Prostate gland (tissue), 2 donors: ENCODE measurements at places on chromosomes 12 and 14.
A peak's percentile ranks its signal among the peaks of the same experiment; 100 is the strongest.

- DNase-seq: no peak
These were observed 32.2 kb upstream of the MDM1 start for GRCh38 chr12:68364328-68364727.

DNA sequence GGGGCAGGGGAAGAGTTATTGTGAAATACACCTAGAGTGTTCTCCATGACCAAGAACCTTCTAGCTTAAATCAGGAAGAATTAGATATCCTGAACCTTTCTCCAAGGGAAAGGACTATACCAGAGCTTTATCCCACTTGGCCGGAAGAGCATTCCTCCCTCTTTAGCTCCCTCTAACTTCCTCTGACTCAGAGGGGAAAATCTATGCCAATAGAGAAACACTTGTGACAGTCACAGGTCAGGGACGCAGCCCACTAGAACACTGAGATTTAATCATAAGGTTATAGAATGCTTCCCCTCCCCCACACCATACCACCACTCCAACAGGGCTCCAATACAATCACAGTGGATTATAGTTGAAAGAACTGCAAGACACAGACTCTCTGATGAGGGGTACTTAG is 55.4 kb upstream of the RFX4 start:
- DNase-seq: no peak

DNA sequence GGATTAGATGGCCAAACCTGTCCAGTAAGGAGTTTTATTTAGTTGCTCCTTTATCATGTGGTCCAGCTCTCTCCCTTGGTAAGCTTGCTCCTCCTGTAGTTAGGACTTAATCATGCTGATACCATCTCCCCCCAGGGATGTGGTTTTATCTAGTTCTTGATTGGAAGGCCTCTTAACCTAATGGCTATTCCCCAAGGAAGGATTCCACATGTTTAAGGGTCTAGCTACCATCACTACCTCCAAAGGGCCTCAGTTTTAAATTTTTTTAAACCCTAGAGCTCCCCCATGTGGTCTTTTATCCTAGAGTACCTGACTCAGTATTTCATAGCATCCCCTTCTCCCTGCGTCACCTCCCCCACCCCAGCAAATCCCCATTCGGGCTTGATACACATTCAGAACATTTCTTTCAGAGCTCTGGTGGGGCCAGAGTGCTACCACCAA is 22.5 kb downstream of the MAP3K12 start:
- DNase-seq: no peak

DNA sequence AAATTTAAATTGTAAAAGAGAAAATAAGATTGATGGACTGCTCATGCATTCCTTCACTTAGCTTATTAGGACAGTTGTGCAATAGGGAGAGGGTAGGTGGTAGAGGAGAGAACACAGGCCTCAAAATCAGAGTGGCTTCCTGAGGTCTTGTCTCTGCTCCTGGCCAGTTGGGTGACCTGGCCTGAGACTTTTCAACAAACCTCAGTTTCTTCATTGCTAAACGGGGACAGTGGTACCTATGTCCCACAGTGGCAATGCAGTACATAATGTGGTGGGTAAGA is 2.6 kb downstream of the MAP3K12 start:
- DNase-seq: no peak

- DNase-seq: no peak
These were observed 29.5 kb upstream of the MSRB3 start for GRCh38 chr12:65248656-65249633.

- DNase-seq: no peak
These were observed 436 bp downstream of the ASB2 start for GRCh38 chr14:93975791-93976476.

DNA sequence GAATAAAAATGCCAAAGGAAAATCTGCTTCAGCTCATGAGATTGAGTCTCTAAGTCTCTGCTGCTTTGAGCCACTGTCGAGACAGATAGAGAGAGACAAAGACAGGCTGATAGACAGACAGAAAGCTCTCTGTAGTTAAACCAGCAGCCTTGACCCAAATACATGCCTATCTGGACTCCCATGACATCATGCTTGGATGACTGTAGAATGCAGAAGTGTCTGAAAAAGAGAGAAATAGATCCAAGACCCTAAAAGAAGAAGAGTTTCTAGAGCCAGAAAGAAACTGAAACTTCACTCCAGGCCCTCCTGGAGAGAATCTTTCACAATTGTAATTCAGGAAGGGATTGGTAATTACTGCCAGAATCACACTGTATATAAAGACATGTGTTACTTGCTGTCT is 122.6 kb upstream of the PLXNC1 start:
- DNase-seq: no peak

DNA sequence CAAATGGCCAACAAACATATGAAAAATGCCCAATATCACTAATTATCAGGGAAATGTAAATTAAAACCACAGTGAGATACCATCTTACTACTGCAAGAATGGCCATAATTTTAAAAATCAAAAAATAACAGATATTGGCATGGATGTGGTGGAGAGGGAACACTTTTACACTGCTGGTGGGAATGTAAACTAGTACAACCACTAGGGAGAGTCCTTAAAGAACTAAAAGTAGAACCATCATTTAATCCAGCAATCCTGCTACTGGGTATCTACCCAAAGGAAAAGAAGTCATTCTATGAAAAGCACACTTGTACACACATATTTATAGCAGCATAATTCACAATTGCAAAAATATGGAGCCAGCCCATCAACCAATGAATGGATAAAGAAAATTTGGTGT is 459.7 kb downstream of the GXYLT1 start:
- no peak for DNase-seq

- DNase-seq: no peak
These were observed 19.8 kb downstream of the VASH1 start for GRCh38 chr14:76780875-76781647.

DNA sequence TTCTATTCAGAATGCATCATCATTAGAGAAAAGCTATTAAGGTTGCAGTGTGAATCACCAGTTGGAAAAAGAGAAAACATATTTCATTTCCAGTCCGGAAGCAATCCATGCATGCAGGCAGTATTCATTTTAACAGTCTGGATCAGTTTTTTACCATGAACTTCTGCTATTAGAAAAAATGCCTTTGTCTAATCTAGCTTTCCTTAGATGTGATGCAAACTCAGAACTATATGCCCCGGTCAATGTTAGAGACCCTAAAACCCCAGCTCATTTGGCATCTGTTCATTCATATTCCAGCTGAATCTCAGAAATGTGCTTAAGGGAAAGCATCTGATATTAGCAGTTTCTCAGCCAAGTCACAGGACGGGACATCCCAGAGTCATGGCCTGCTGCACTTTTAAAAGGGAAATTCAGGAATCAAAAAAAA is 8.5 kb downstream of the IRAK3 start:
- no peak for DNase-seq

- no peak for DNase-seq
These were observed 29.5 kb upstream of the APOLD1 start for GRCh38 chr12:12755923-12756322.

GRCh38 chr14:31387091-31387490 is 33.3 kb downstream of the HEATR5A start:
- no peak for DNase-seq

- DNase-seq: no peak
These were observed 101.1 kb upstream of the PLEKHG7 start for GRCh38 chr12:92601680-92602079.

- DNase-seq: no peak
These were observed 596.0 kb downstream of the SLC16A7 start for GRCh38 chr12:60191676-60192359.

DNA sequence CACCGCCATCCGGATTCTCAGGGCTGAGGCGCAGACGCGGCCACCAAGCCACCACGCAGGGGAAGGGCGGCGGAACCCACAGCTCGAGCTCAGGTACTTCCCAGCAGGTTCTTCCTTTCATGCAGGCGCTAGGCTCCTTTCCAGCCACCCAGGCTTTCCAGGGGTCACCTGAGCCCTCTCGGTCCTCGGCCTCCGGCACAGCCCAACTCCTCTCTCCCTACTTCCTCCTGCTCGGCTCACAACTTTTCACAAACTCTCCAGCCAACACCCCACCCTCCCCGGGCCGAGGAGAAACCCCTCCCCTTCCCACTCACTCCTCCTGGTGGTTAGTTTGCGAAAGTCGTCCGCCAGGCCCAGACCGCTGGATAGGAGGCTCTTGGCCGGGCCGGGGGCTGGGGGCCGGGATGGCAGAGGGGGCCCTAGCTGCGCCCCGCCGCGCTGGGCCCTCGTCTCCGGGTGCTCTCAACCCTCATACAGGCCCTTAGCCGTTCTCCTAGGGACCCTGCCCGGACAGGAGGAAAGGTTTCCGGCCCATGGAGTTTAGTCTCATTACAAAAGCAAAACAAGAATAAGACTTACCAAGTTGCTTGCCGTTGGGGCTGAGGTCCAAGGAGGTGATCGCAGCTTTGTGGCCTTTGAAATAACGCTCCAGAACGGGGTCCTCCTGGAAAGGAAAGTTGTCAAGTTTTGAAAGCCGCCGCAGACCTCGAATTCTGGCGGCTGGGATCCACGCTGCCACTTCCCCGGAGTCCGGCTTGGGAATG is at the start of gene GALNT4:
TSS of gene GALNT4 (minus strand) at position 256 of the 764 bp plus-strand sequence. CDS start at position 9, 247 bp downstream.
- peak; percentile 86 for DNase-seq

- DNase-seq: no peak
These were observed 57.9 kb downstream of the FUT8 start for GRCh38 chr14:65470404-65470880.

DNA sequence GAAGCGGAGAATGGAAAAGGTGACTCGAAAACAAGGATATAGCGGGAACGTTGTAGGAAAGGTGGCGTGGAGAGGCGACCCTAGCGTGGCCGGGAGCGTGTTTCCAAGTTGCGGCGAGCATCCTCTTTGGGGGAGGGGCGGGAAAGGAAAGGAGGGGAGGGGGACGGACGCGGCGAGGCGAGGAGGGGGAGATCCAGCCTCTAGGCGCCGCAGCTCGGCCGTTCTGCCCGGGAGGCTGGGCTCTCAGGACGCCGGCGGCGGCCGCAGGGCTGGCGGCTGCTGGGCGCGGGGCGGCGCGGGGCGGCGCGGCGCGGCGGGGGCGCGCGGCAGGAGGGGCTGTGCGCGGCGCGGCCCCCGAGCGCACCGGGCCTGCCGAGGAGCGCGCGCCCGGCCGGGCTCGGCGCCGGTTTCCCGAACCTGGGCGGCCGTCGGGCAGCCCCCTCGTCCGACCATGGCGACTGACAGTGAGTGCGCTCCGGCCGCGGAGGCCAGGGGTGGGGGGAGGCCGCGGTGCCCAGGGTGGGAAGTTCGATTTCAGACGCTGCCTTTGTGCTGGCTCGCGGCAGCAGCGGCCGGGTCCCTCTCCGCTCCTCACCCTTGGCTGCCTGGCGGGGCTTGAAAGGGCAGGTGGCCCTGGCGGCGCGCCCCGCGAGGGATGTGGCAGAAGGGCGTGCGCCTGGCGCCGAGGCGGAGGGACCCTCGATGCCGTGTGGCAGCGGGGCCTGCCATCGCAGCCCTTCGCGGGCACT is 50.3 kb downstream of the SNAPC1 start:
- DNase-seq: no peak

- DNase-seq: no peak
These were observed 17.4 kb downstream of the CDKN1B start for GRCh38 chr12:12734561-12735071.

DNA sequence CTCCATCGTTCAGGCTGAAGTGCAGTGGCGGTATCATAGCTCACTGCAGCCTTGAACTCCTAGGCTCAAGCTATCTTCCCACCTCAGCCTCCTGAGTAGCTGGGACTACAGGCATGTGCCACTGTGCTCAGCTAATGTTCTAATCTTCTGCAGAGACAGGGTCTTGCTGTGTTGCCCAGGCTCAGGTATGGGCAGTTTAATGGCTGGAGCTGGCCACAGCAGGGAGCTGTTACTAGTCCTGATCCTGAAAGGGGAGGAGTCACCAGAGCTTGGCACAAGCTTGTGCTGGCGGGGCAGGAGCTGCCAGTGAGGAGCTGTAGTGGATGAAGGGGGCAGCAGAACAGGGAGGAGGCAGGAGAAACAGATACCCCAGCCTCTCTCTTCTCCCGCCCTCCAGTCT is 10.6 kb downstream of the TMEM120B start:
- DNase-seq: no peak

GRCh38 chr12:117501076-117501869 is 139.8 kb upstream of the NOS1 start:
- no peak for DNase-seq

DNA sequence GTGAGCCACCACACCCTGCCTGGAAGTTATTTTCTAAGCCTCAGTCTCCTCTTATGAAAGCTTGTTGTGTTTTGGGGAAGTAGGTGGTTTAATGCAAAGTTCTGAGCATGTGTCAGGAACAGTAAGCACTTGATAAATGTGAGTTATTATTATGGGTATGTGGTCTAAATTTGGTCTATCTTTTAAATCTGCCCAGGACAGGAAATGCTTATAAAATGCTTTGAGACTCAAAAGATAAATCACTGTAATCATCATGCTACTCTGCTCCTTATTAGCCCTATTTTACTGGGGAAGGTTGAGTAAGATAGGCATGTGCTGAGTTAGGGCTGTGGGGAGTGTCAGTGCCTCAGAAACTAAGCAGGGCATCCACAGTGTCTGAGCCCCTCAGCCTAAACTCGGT is 13.1 kb upstream of the SRSF5 start:
- no peak for DNase-seq

- no peak for DNase-seq
These were observed 52.0 kb downstream of the PAPLN start for GRCh38 chr14:73289308-73289707.

- no peak for DNase-seq
These were observed 604.8 kb upstream of the SEL1L start for GRCh38 chr14:82138431-82138830.

DNA sequence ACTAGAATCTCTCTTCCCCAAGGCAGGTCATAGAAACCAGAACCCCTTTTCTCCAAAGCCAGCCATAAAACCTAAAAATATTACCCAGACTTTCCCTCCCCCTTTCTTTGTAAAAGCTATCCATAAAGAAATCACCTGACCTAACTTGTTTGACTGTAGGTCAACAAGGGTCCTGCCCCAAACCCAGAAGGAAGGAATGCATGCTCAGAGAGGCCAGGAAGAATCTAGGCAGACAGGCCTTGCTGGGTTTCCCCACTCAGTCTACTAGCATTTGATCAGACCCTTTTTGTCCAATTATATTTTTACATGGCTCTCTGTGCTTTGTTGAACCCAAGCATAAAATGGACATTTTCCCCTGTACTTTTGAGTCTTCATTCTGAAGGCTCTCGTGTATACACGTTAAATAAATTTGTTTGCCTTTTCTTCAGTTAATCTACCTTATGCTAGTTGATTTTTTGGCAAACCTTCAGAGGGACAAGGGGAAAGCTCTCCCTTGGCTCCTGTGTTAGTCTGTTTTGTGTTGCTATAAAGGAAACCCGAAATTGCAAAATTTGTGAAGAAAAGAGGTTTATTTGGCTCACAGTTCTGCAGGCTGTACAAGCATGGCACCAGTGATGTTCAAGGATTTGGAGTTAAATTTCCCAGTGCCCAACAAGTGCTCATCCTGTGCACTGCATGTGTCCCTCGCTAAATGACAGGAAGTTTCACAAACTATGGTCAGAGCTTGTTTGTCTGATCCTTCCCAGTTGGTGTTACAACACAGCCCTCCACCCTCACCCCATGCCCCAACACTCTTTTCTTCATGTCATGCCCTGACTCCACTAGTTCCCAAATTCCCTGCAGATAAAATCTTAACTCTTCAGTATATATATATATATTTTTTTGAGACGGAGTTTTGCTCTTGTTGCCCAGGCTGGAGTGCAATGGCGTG is 14.2 kb upstream of the RASSF3 start:
- no peak for DNase-seq
